Lung (tissue), 17 donors: ENCODE measurements at places on chromosomes 1 and 21. TPM values are rescaled to one million over a fixed set of nuclear protein-coding genes. Genes with fewer than 3 reads are reported as not detected.

DNA sequence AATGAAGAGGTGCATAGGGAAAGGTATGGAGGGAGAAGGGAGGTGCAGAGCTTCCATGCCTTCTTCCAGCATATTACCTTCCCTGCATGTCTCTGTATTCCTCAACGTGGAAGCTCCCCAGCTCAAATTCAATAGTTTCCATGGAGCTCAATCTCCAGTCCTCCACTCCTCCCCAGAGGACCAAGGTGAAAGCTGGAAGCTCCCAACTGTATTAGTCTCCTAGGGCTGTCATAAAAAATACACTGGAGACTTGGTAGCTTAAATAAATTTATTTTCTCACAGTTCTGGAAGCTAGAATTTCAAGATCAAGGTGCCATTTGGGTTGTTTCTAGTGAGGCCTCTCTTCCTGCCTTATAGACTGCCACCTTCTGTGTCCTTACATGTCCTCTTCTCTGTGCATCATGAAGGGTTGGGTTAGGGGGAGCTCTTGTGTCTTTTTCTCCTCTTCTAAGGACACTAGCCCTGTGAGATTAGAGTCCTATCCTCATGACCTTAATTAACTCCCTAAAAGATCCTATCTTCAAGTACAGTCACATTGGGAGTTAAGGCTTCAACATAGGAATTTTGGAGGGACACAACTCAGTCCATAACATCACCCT lies 21.9 kb upstream of the RABGGTB start:
- H3K4me1 ChIP-seq, result no peaks in the 10 kb centered on the region
- H3K27me3 ChIP-seq, result no peaks in the 10 kb centered on the region
- no peaks in the 10 kb centered on the region for H3K36me3 ChIP-seq
- no peak for DNase-seq
- H3K27ac ChIP-seq, result no peak overlapping the region
- no peak overlapping the region for H3K4me3 ChIP-seq

GRCh38 chr1:45934947-45935346 lies 131.5 kb downstream of the MAST2 start:
- no peak for DNase-seq
- H3K27me3 ChIP-seq, result no peaks in the 10 kb centered on the region
- no peak overlapping the region for H3K4me3 ChIP-seq

Gene PODN
- total RNA-seq, result 40.9 TPM

DNA sequence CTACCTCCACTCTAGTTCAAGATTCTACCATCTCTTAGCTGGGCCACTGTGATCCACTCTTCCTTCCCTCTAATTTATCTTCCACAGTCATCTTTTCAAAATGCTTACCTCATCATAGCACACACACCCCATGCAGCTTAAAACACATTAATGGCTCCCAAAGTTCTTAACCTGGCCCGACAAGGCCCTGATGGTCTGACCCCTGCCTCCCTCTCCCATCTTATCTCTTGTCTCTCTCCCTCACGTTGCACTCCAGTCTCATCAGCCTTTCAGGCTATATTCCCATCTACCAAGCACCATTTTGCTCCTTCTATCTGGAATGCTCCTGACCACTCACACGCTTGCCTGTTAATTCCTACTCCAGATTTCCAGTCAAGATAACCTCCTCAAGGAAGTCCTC lies 2.5 kb upstream of the ZBTB8A start:
- no peaks in the 10 kb centered on the region for H3K36me3 ChIP-seq
- no peak for DNase-seq
- peaks cover 11% of the 10 kb centered on the region for H3K4me1 ChIP-seq
- no peak overlapping the region for H3K4me3 ChIP-seq
- no peaks in the 10 kb centered on the region for H3K27me3 ChIP-seq
- H3K27ac ChIP-seq, result no peak overlapping the region

Gene RAB42
- total RNA-seq, result 5.7 TPM

- H3K27me3 ChIP-seq, result peaks cover 3% of the 10 kb centered on the region
- no peak overlapping the region for H3K4me3 ChIP-seq
- no peaks in the 10 kb centered on the region for H3K4me1 ChIP-seq
- DNase-seq, result no peak
- no peak overlapping the region for H3K27ac ChIP-seq
- H3K36me3 ChIP-seq, result no peaks in the 10 kb centered on the region
Measured at GRCh38 chr1:48206371-48206770, 16.1 kb upstream of the SLC5A9 start.

DNA sequence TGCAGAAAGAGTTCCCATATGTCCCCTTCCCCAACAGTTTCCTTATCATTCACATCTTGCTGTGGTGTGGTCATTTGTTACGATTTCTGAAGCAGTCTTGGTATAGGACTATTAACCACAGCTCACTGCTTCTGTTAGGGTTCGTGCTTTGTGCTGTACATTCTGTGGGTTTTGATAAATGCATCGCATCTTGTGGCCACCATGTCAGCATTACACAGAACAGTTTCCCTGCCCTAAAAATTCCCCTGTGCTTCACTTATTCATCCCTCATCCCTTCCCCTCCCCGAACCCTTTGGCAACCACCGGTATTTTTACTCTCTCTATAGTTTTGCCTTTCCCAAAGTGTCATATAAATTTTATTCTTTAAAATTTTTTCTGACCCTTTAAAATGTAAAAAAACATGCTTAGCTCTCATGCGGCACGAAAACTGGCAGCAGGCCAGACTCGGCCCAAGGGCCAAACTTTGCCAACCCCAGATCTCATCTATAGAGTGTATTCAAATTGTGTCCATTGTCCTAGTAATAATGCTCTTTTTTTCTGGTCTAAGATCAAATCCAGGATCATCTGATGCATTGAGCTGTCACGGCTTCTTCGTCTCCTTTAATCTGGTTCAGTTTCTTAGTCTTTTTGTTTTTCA lies 78.2 kb downstream of the SIM2 start:
- no peaks in the 10 kb centered on the region for H3K27me3 ChIP-seq
- no peaks in the 10 kb centered on the region for H3K36me3 ChIP-seq
- no peak overlapping the region for H3K27ac ChIP-seq
- no peak overlapping the region for H3K4me3 ChIP-seq
- peaks cover 8% of the 10 kb centered on the region for H3K4me1 ChIP-seq
- DNase-seq, result no peak

Gene ACP6
- 14.2 TPM for total RNA-seq

Gene COL16A1
- 63.0 TPM for total RNA-seq

Gene IL19
- total RNA-seq, result 0.12 TPM

- peak; percentile 11 for DNase-seq
- no peaks in the 10 kb centered on the region for H3K27me3 ChIP-seq
- H3K4me1 ChIP-seq, result peaks cover 2% of the 10 kb centered on the region
- H3K4me3 ChIP-seq, result no peak overlapping the region
- H3K27ac ChIP-seq, result peak overlapping the region; percentile 21
Measured at GRCh38 chr21:42567861-42568260, 54.2 kb downstream of the SLC37A1 start.

GRCh38 chr1:163083690-163084089 lies 14.5 kb downstream of the RGS4 start:
- H3K4me3 ChIP-seq, result no peak overlapping the region
- H3K27ac ChIP-seq, result no peak overlapping the region
- no peaks in the 10 kb centered on the region for H3K4me1 ChIP-seq

Gene GPR157
- 29.3 TPM for total RNA-seq

Gene FCRL6
- 0.64 TPM for total RNA-seq

DNA sequence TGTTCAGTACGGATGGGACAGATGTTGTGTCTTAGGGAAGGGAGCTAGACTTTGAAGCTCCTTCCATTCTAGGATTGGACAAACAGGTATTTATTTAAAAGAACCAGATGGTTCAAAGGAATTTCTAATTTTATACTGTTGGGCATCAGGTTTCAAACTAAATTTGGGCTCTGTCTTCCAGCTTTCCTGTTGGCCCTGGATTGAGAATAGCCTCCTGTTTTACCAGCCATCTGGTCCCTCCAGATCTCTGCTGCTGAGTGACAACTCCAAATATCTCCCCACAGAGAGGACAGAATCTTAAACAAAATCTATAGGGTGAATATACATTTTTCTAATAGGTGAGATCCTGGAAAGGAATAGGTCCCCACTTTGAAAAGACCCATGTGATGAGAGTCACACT lies 52.5 kb upstream of the CNIH3 start:
- no peaks in the 10 kb centered on the region for H3K36me3 ChIP-seq
- H3K27ac ChIP-seq, result no peak overlapping the region
- no peak overlapping the region for H3K4me3 ChIP-seq
- no peak for DNase-seq

GRCh38 chr21:41932191-41932575 lies 21.6 kb downstream of the C2CD2 start:
- H3K27me3 ChIP-seq, result no peaks in the 10 kb centered on the region
- DNase-seq, result no peak
- no peaks in the 10 kb centered on the region for H3K4me1 ChIP-seq

- H3K4me1 ChIP-seq, result peaks cover 18% of the 10 kb centered on the region
- H3K27ac ChIP-seq, result peak overlapping the region; percentile 49
- H3K4me3 ChIP-seq, result no peak overlapping the region
- H3K36me3 ChIP-seq, result no peaks in the 10 kb centered on the region
- H3K27me3 ChIP-seq, result no peaks in the 10 kb centered on the region
Measured at GRCh38 chr1:245873883-245874671, 633.0 kb downstream of the SMYD3 start.

Gene TNNT2
- total RNA-seq, result 6.8 TPM

- peak overlapping the region; percentile 87 for H3K4me3 ChIP-seq
- peak overlapping the region; percentile 90 for H3K27ac ChIP-seq
- peaks cover 3% of the 10 kb centered on the region for H3K36me3 ChIP-seq
- DNase-seq, result no peak
- H3K4me1 ChIP-seq, result no peaks in the 10 kb centered on the region
- no peaks in the 10 kb centered on the region for H3K27me3 ChIP-seq
Measured at GRCh38 chr1:46603481-46603857, 599 bp downstream of the MKNK1 start.

- no peak for DNase-seq
- H3K36me3 ChIP-seq, result no peaks in the 10 kb centered on the region
- peaks cover 4% of the 10 kb centered on the region for H3K27me3 ChIP-seq
- no peak overlapping the region for H3K4me3 ChIP-seq
- peaks cover 6% of the 10 kb centered on the region for H3K4me1 ChIP-seq
Measured at GRCh38 chr21:39610703-39611102, 2.0 kb upstream of the B3GALT5 start.

- H3K36me3 ChIP-seq, result no peaks in the 10 kb centered on the region
- peaks cover 7% of the 10 kb centered on the region for H3K4me1 ChIP-seq
- H3K4me3 ChIP-seq, result no peak overlapping the region
- H3K27me3 ChIP-seq, result no peaks in the 10 kb centered on the region
- no peak overlapping the region for H3K27ac ChIP-seq
Measured at GRCh38 chr1:94101613-94102525, 19.1 kb downstream of the ABCA4 start.

Gene FMO1
- 8.7 TPM for total RNA-seq

DNA sequence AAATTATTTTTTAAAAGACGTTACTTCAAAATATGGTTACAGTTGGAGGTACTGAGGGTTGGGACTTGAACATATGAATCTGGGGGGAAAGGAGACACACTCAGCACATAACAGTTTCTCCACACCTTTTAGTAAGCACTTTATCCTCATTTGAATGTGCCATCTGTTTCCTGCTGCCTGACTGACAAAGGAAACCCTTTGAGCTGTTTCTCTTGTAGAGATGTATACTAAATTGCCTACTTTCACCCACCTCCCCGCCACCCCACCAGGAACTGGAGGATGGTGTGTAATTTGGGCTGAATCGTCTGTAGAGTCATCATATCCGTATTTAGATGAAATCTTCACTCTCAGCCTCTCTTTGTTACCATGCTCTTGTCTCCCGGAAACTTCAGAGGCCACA lies 108.1 kb downstream of the KAZN start:
- H3K4me3 ChIP-seq, result no peak overlapping the region
- H3K27ac ChIP-seq, result no peak overlapping the region
- peaks cover under 1% of the 10 kb centered on the region for H3K4me1 ChIP-seq

GRCh38 chr1:20601129-20601825 lies 12.4 kb downstream of the CDA start:
- H3K36me3 ChIP-seq, result no peaks in the 10 kb centered on the region
- DNase-seq, result no peak
- H3K27ac ChIP-seq, result no peak overlapping the region
- no peaks in the 10 kb centered on the region for H3K4me1 ChIP-seq
- no peak overlapping the region for H3K4me3 ChIP-seq

Gene RIPPLY3
- 0.18 TPM for total RNA-seq

Gene ARMH1
- total RNA-seq, result 16.7 TPM

Gene WDR47
- total RNA-seq, result 16.3 TPM

Gene OR10J1
- total RNA-seq, result not detected

DNA sequence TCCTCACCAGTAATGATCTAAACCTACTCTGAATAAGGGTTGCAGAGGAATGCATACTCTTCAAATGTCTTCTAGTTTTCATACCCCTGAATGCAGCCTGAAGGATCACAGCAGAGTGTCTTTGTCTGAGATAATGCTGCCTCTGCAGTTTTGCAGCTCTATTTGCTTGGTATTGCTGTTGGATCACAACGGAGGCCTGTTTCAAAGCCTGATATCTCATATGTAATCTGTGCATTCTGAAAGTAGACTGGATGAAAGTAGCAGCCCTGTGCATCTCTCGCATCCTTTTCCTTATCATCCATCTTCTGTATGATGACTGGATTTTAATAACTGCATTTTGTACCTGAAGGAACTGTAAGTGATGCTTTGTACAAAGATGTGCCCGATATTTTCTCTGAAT lies 34.9 kb upstream of the F13B start:
- no peaks in the 10 kb centered on the region for H3K27me3 ChIP-seq
- H3K36me3 ChIP-seq, result no peaks in the 10 kb centered on the region
- H3K27ac ChIP-seq, result no peak overlapping the region
- H3K4me3 ChIP-seq, result no peak overlapping the region
- DNase-seq, result no peak

- H3K27ac ChIP-seq, result peak overlapping the region; percentile 89
- no peak overlapping the region for H3K4me3 ChIP-seq
- H3K36me3 ChIP-seq, result no peaks in the 10 kb centered on the region
- DNase-seq, result peak; percentile 84
- peaks cover 59% of the 10 kb centered on the region for H3K4me1 ChIP-seq
- H3K27me3 ChIP-seq, result no peaks in the 10 kb centered on the region
Measured at GRCh38 chr1:12177999-12178441, 11.2 kb downstream of the TNFRSF1B start.

DNA sequence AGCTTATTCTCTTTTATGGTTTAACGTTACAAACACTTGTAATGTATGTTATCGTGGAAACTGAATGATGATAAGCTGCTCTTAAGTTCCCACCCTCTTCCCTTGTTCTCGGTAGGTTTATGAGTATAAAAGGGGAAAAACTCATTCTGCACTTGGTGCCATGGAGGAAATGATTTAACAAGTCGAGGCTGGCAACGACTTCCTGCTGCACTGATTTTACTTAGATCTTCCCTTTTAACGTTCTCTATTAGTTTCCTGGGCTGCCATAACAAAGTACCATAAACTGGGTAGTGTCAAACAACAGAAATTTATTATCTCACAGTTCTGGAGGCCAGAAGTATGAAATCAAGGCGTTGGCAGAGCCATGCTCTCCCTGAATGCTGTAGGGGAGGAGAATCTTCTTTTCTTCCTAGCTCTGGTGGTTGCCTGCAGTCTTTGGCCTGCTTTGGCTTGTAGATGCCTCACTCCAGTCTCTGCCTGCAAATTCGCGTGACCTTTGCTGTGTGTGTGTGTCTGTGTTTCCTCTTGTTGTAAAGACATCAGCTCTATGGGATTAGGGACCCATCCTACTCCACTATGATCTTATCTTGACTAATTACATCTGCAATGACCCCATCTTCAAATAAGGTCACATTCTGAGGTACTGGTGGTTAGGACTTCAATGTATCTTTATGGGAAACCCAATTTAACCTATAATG lies 26.3 kb downstream of the HUNK start:
- no peaks in the 10 kb centered on the region for H3K27me3 ChIP-seq
- peaks cover 10% of the 10 kb centered on the region for H3K4me1 ChIP-seq

Gene SLC25A24
- total RNA-seq, result 44.0 TPM

- H3K4me1 ChIP-seq, result no peaks in the 10 kb centered on the region
- H3K27me3 ChIP-seq, result no peaks in the 10 kb centered on the region
- DNase-seq, result no peak
- no peaks in the 10 kb centered on the region for H3K36me3 ChIP-seq
- no peak overlapping the region for H3K4me3 ChIP-seq
Measured at GRCh38 chr1:41855713-41856112, 63.0 kb downstream of the HIVEP3 start.
